ENCODE measurements at places on chromosomes 11 and 22. TPM values are rescaled to one million over a fixed set of nuclear protein-coding genes. Genes with fewer than 3 reads are reported as not detected.

SLC16A8 gene
- total RNA-seq: 0.24 TPM

RTN4R gene
- total RNA-seq: 4.9 TPM

TRIM51 gene
- not detected for total RNA-seq

OR4C5 gene
- total RNA-seq: not detected

MN1 gene
- 2.9 TPM for total RNA-seq

GLYAT gene
- not detected for total RNA-seq

PANX2 gene
- total RNA-seq: under 0.01 TPM

OMP gene
- not detected for total RNA-seq

APOL6 gene
- total RNA-seq: 9.8 TPM

HBD gene
- total RNA-seq: not detected

CYB5R2 gene
- total RNA-seq: 7.0 TPM

JHY gene
- total RNA-seq: 1.5 TPM

APOBEC3B gene
- 0.72 TPM for total RNA-seq

DGAT2 gene
- 11.7 TPM for total RNA-seq

Data from tracheal epithelial cell (primary cell).